ENCODE measurements at places on chromosomes 1 and 21.

DNA sequence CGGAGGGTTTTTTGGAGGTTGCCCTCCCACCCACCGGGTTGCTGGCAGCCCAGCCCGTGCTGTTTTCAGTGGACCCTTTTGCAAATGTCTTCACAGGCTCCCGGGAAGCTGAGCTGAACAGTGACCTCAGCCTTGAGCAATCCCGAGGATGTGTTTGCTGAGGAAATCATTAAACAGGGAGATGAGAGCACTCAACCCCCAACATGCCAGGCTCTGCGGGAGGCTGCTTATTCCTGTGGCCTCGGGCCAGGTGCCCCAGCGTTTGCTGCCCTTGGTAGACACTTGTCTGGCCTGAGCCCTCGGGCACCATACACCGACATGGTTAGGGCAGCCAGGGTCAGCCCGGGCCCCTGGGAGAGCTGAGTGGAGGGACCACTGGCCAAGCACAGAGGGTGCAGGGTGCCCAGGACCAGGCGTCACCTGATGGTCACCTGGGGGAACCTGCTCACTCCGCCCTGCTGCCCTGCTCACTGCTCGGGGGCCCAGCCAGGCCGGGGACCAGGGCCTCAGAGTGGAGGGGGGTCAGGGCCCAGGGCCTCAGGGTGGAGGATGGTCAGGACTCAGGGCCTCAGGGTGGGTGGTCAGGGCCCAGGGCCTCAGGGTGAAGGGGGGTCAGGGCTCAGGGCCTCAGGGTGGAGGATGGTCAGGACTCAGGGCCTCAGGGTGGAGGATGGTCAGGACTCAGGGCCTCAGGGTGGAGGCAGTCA, 42.5 kb upstream of the POFUT2 start:
- peak; percentile 71 for DNase-seq

DNA sequence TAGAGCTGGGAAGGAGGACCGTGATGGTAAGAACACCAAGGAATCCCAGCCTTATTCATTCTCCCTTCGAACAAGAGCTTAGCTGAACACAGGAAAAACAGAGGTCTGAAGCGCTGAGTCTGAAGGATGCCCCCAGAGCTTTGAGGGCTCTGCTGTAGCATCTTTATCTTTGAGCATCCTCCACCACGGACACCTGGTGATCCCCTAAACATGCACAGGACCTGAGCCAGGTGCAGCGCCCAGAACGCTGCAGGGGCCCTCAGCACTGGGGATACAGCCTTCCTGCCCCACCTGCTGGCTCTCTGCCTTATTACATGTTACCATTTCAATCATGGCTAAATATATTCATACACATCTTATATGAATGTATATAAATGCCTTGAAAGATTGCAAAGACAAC, 7.7 kb upstream of the GPATCH4 start:
- DNase-seq, result no peak

- DNase-seq, result no peak
These were observed 87.9 kb downstream of the DSCAM start for GRCh38 chr21:40759061-40759460.

GRCh38 chr1:163161841-163162240, 40.9 kb downstream of the RGS5 start:
- no peak for DNase-seq

DNA sequence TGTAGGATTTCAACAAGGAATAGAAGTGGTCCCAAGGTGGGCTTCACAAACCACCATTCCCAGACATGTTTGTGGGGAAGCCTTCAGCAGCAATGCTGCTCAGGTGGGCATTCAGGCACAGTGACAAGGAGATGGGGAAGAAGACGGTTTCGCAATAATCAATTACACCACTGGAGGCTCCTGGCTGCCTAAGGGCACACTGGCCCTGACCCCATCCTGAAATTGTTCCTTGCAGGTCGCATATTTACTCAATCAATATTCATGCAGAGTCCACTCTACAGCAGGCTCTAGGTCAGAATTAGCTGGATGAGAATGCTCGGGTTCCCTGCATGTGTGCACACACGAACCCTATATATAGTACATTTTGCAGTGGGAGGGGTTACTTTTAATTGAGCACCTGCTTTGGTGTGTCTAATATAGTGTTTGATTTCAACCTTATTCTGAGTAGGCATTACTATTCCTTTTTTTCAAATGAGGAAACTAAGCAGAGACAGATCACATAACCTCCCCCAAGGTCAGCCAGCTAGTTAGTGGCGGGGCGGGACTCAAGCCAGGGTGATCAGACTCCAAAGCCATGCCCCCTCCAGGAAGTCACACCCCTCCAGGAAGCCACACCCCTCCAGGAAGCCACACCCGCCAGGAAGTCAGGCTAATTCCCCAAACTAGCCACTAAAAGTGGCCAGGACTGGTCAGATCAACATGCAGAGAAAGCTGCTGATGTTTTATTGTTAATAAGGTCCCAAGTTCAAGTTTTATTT, 106.5 kb downstream of the HLCS start:
- DNase-seq, result no peak

DNA sequence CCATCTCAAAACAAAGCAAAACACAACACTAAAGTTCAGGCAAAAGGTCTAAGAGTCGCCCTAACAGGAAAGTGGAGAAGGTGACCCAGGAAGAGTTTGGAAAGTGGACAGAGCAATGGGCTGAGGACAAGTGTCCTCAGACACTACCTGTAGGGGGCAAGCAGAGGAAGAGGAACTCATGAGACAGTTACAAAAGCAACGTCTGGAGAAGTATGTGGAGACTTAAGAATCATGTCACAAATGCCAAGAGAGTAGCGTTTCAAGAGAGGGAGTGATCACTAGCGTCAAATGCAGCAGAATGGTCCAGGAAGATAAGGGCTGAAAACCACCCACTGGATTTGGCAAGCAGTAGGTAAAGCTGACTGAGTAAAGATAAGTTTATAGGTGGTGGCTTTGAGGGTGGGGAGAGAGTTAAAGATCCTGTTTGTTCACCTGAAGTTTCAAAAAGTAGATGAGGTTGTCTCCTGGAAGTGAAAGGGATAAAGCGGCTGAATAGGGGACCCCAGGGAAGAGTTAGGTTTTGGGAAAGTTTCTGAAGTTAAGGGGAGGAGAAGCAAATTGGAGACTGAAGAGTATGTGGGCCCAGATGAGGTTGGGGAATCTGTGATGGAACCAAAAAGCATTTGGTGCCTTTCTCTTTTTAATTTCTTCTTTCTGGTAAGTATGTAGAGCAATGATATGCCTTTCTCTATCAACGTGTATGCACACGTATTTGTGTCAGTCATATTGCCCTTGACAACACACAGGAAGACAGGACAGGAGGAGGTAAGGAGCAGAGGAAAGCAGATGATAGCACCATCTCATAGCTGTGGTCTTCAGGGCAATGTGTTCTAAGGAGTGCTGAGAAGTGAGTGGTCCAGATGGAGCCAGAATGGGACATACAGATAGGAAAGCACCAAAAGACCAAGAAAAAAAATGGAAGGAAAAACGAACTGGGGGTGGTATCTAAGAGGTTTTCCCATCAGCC, 3.1 kb downstream of the BSDC1 start:
- DNase-seq, result no peak

DNA sequence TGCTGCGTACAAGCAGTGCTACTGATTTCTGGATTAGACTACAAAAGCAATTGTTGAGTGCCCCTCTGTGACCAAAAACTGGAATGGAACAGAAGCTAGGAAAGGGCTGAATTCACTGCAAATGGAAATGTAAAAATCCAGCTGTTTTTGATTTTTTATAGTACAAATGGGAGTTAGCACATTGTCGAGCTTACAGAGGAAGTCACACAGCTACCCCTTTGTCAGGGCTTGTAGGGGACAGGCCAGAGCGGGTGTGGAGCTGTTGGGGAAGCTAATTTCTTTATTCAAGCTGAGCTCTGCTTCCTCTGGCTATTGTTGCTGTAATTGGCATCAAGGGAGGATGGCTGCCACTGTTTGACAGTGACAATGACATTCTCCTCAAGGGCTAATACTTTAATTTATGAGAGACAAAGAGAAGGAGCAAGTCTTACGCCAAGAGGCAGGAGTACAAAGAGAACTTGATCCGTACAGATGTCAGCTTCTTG, 96.1 kb downstream of the SLC35F3 start:
- DNase-seq, result no peak

DNA sequence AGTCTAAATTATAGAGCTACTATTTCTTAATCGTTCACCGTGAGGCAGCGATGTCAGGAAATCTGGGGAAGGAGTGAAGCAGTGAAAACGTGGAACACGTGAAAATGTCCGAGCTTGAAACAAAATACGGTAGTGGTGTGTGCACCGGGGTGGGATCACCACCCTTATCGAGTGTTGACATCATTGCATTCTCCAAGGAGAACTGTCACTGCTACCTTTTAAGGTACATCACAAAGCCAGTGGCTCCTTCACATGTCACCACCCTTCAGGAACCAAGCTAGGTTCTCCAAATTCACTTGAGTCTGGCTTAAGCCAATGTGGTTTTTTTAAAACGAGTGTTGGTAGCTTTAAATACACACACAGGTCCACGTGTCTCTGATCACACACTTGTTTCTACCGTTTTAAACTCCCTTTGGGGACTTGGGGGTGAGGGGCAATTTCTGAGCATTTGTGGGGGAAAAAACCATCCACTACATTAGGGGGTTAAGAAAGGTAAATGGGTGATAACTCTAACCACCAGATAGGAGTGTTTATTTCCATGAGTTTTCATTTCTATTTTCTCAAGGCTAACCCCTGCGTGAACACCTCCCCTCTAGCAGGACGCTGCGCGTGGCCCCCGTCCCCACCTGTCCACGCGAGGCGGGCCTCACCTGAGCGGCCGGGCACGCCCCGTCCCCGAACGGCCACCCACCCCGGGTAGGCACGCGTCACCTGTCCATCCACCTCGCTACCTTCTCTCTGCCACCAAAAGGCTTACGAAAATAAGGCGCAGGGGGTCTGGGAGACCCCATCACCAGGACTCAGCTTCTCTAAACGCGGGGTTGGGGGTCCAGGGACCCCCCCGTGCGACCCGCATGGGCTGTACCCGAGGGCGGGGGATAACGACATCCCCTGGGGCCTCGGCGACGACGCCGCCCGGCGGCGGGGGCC, 978 bp downstream of the PRDM15 start:
- DNase-seq, result no peak

- no peak for DNase-seq
These were observed 60.7 kb upstream of the TTC34 start for GRCh38 chr1:2861988-2862813.

Data from AG04449 (cell line).